Iris pigment epithelial cell (primary cell): ENCODE measurements at places on chromosomes 5 and 9.

DNA sequence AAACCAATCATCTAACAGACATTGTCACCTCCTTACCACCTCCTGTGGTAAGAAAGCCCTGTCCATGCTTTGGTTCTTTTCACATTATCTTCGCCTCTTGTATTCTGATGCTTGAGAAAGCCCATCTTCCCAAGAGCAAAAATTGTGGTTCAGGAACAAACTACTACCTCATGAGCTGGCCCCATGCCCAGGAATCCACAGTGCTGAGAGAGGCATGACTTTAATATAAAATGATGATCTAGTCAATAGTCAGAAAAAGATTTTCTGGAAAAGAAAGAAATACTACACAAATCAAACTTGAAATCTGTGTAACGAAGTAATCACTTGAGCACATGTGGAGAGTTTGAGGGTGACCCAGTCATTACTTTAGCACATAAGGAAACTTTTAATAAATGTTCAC is 94.7 kb downstream of the FGF10 start:
- peak; percentile 0 for DNase-seq

- no peak for DNase-seq
Observed at GRCh38 chr9:136684339-136684738, 2.9 kb downstream of the AGPAT2 start.

DNA sequence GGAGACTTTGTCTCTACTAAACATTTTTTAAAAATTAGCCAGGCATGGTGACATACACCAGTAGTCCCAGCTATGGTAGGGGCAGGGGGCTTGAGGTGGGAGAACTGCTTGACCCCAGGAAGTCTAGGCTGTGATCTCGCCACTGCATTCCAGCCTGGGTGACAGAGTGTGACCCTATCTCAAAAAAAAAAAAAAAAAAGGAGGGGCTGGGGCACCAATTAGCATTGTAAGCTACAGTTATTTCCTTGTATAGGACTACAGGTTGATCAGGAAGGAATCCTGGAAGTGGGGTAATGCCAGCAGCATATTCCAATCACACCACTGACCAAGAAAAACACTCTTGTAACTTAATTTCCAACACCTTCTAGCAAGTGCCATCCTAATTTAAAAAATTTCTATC is 32.1 kb downstream of the PWWP2A start:
- DNase-seq = no peak

- no peak for DNase-seq
Observed at GRCh38 chr5:94577466-94578245, 40.7 kb downstream of the KIAA0825 start.

DNA sequence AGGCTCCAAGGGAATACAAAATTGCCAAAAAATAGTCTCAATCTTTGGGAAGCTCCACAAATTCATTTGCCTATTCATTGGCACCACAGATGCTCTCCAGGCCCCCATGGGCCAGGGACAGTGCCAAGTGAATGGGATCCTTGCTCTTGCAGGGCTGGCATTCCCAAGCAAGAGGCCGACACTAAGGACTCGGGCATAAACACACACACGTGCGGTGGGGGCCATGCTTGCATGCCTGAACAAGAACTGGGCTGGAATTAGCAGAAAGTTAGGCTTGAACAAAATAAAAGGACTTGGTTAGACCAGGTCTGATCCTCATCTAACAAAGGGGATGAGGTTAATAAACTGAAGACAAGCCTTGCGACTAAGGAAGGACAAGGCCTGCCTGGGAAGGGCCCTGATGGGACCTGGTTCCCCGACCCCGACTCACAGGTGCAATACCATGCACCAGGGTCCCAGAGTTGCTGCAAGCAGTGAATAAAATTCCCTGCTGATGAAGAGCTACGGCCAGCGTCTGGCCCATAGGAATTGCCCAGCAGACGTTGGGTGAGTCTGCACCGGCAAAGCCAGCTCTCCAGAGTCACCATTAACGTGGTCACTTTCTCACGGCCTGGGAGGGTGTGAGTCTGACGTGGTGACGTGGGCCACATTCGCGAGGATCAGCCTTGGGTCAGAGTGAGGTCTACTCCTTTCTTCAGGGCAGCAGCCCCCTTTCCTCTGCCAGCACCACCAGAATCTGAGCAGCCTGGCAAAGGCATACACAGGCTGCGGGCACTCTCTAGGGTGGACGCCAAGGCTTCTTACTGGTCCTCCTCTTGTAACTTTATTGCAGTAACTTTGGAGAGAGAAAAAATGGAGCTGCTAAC is 77.4 kb upstream of the FCN1 start:
- DNase-seq = no peak

DNA sequence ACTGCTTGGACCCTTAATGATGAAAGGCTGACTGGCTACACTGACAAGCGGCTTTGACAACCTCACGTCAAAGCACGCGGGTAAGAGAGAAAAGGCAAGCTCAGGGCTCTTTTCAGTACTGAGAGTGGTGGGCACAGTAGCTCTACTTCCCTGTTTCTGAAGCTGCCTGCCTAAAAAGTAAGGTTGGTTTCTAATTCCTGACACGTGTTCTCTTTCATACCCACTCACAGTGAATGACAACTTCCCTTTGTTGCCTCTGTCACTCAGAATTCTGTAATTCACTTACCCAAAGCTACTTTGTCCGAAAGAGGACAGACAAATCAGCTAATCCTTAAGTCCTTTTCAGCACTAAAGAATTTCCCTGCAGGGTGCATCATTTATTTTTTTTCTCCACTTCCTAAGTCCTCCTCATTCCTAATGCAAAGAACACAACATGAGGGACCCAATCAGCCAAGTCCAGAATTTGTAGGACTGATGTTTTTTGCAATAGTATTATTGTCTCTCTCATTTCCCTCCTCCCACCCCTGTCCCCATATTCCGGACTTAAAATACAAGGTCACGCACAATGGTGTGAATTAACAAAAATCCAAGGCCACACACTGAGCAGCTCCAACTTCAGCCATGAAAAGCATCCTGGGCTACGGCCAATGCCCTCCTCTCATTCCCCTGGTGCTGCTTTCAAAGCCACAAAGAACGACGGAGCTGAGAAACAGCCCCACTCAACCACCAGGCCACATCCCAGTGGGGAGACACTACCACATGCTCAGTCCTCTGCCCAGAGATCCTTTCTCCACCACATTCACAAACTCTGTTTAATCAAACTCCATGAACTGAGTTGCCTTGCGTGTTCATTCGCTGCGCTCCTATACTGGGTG is 221.0 kb downstream of the TSSK1B start:
- DNase-seq = no peak

DNA sequence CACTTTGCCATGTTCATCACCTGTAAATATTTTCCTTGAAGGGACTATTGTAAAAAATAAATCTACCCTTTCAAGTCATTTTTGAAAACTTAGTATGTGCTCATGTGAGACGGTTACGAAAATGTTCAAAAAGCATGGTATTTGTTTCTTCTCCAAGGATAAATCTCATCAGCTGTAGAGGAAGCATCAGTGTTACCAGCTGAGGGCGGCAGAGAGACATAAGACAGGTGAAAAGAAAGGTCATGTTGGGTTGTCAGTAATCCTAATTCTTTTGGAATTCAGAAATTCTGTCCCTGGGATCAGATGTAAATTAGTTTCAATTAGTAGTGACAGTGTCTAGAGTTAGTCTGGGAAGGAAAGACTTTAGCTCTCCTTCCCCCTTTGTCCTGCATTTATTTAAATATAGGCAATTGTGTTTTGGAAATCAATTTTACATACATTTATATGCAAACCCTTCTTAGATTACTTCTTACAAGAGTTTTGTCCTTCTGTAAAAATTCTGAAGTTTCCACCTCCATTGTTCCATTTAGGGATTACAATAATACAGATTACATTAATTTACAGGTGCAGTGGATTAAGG is 791.9 kb upstream of the CDH6 start:
- peak; percentile 51 for DNase-seq

- DNase-seq = no peak
Observed at GRCh38 chr9:79644601-79645000, 72.8 kb downstream of the TLE4 start.

GRCh38 chr5:80990971-80991370 is 30.8 kb downstream of the RASGRF2 start:
- DNase-seq = peak; percentile 44

DNA sequence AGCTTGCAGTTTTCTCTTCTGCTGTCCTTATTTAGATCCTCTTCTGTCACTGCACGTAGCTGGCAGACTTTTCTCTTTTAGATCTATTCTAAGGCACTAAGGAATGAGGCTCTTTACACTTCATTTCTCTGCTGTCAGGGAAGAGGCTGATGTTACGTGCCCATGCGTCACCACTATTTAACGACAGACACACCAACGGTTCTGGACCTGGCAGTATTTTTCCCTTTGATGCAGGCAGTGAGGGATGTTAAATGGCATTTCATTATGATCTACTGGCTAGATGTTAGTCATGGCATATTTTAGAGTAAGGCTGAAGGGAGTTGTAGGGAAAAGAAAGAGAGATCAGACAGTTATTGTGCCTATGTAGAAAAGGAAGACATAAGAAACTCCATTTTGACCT is 8.2 kb upstream of the CRHBP start:
- no peak for DNase-seq

- DNase-seq = no peak
Observed at GRCh38 chr9:90607701-90608516, 34.7 kb downstream of the DIRAS2 start.

GRCh38 chr5:167903659-167904058 is 387.8 kb upstream of the WWC1 start:
- no peak for DNase-seq

- DNase-seq = no peak
Observed at GRCh38 chr9:99953861-99954507, 47.5 kb downstream of the STX17 start.

GRCh38 chr9:93892748-93893147 is 62.4 kb downstream of the BARX1 start:
- DNase-seq = no peak

GRCh38 chr5:32302835-32303754 is 9.6 kb downstream of the MTMR12 start:
- no peak for DNase-seq

DNA sequence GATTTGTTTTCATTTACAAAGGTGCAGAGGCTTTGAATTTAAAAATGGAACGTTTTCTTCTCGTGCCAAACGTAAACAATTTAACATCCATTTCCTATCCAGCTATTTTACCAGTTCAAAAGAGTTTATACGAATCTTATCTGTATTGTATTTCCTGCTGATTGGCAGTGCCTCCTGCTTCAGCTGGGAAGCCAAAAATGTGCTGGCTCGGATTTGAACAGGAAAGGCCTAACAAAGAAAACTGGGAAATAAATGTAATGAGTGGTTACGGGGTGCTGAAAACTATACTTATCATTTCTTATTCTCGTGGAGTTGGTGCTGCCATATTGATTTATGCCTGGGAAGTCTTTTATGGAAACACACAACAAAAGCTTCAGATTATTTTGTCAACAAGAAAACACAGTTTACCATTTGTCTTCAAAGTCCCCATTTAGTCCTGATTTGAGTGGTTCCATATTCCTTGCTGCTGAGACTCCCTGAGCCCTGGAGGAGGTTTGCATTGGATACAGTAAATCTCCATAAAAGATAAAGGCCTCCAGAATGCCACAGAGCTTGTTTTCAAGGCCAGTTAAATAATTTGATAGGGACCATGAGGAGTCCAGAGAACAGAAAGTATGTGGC is 507.4 kb downstream of the RASEF start:
- DNase-seq = no peak

DNA sequence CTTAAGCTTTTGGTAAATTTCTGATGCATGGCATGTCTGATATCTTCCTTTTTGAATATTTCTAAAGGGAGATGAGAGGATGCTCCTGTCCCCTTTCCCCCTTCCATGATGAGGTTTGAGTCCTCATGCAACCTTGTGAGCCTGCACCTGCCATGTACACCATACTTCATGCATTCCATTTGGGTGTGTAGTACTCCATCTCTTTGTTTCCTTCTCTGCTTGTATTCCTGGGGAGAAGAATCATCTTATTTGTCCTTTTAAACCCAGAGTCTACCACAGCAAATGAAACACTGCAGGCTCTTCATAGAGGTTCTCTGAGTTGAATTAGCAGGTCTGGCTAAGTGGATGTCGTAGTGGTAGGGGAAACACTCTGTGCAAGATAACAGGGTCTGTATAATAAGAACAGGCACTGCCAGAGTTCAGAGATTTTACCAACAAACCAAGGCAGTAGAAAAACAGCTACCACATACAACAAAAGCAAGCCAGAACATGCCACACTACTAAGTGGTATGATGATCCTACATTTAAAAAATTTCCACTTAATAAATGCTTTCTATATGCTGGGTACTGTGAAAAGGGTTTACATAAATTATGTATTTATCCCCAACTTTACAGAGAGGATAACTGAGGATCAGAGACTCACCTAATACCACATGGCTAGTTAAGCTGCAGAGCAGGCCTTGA is 439.8 kb upstream of the GRIA1 start:
- no peak for DNase-seq

- DNase-seq = peak; percentile 53
Observed at GRCh38 chr9:73239570-73240265, 88.1 kb downstream of the ANXA1 start.

DNA sequence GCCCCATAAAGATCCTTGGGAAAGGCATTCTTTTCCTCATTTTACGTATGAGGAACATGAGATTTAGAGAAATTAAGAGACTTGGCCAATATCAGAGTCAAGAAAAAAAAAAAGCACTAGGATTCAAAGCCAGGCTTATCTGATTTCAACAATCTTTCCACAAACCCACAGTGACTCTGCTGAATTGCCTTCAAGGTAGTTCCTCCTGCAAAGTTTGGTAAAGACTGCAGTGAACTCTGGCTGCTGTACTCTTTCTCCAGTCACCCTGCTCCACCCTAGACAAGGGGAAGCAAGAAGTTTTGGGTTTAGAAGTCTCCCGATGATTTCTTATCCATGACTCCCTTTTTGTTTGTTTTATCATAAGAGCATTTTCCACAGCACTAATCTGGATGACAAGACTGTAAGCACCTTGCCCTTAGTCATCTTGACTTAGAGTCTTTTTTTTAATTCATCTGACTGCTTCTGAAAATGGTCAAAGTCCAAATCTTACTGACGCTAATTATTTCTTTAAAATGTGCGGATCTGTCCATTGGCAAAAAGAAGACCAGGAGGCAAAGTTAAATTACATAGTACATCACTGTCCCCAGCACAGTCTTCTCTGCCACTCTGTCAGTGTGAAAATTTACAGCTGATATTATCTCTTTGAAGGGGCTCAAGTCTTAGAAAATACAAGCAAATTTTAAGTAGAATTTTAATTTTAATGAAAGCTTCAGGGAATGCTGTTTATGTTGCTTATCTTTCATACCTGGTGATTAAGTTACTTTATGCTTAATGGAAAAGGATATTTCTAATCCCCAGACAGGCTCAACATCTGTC is 180.1 kb downstream of the TTLL11 start:
- DNase-seq = peak; percentile 24

DNA sequence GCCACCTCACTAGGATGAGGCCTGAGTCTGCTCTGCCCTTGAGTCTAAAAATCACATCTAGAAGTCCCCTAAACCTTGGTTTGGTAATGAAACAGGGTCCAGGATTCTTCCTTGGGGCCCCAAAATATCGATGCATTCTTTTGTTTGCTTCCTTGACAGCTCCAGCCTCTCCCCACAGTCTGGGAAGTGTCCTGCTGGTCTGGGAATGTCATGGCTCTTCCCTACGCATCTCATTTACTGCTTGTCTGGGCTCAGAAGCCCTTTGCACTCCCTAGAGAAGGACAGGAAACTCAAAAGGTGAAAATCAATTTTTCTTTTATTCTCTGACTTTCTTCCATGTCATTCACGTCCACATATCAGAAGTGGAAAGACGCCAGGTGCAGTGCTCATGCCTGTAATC is 115.8 kb downstream of the DRD1 start:
- DNase-seq = no peak
